T follicular helper cell (primary cell): ENCODE measurements at places on chromosomes 4 and X.

DNA sequence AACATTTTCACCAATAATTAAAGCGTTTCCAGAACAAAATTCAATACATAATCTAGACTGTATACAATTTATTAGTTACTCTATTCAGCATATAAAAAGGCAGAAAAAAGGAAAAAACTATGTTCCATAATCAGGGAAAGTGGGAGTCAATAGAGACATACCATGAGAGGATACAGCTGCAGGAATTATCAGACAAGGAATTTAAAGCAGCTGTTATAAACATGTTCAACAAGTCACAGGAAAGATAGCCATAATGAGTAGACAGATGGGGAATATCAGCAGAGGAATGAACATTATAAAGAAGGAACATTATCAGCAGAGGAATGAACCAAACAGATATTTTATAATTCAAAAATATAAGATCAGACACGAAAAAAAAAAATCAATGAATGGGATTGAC, 500.6 kb upstream of the RPS6KA3 start:
- no peak for DNase-seq

DNA sequence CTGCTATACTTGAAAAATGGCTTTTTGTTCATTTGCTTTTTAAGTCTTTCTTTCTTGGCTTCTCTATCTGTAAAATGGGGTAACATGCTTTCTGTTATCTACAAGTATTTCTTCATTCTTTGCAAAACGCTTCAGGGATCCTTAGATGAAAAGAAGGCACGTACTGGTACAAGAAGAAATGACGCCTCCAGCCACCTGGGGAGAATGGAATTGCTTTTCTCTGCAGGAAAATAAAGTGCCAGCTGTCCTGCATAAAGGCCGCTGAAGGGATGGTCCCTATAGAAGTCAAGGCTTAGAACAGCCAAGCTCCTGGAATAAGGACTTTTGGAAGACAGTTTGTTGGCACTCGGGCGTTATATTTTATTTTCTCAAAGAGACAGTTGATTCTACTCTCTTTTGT, 210.8 kb upstream of the RASGEF1B start:
- DNase-seq, result no peak

DNA sequence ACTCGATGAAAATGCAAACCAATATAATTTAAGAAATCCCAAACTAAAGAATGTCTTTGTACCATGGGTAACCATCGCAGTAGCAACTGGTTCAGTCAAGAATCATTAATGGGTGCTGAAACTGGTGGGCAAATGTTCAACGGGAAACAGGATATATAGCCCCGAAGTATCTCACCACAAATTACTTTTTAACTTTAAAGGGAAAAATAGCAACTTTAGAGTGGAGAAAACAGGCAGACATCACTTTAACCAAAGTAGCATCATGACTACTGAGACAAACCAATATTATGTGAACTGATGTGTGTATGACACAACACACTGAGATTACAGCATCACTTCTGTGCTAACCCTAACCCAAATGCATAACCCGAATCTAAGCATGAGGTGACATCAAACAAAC, 33.8 kb upstream of the SLAIN2 start:
- no peak for DNase-seq

DNA sequence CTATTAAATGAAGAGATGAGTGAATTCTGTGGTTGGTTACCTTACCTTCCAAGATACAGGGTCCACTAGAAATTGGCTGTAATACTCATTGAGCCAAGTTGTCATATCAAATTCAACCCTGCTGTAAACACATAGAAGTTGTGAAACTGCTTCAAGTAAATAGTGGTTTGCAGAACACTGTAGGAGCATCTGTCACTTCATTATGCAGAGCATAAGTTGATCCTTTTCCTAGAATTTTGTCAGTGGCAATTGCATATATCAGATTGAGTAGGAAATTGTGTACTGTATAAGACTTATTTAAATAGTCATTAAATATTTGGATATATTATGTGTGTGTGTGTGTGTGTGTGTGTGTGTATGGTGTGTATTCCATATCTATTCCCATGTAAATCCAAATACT, 8.8 kb upstream of the XK start:
- no peak for DNase-seq

DNA sequence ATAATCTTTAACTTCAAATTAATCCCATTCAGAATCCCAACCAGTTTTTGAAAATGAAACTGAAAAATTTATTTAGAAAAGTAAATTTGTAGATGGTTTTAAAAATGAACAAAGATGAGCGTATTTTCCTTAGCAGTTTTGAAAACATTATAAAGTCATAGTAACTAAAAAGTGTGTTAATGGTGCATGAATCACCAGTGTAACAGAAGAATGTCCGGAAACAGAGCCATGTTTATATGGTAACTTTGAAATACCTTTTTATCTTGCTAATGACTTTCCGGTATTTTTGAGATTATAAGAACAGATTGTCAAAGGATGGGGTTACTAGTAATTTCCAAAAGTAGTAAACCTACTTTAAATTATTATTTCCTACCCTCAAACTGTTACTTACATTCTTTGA, 145.9 kb downstream of the IRS4 start:
- DNase-seq, result no peak

GRCh38 chr4:69753686-69754085, 6.7 kb downstream of the SULT1B1 start:
- DNase-seq, result no peak

DNA sequence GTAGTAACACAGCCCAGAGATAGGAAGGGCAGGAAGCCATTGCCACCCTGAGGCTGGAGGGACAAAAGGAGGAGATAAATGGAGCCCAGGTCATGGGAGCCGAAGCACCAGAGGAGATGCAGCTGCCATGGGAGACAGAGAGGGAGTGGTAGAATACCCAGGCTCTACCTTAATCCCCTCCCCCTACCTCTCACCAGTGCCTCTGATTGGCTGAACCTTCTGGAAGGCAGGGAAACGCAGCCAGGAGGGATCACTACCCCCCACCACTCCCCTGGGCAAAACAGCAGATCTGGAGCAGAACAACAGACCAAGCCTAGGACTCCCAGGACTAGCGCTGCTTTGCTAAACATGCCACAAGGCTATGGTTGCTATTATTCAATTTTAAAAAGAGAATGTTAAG, 114.2 kb downstream of the ZNF827 start:
- DNase-seq, result no peak

GRCh38 chr4:183935355-183936005, 30.4 kb downstream of the STOX2 start:
- DNase-seq, result no peak

GRCh38 chr4:69861756-69862155, 1.8 kb upstream of the SULT1E1 start:
- no peak for DNase-seq

GRCh38 chr4:82698412-82698811, 100.2 kb downstream of the SCD5 start:
- no peak for DNase-seq
